Activated naive CD4-positive, alpha-beta T cell (primary cell): ENCODE measurements at places on chromosomes 6 and 20.

- no peak for DNase-seq
Measured at GRCh38 chr6:131377112-131377705, 195.8 kb upstream of the ARG1 start.

DNA sequence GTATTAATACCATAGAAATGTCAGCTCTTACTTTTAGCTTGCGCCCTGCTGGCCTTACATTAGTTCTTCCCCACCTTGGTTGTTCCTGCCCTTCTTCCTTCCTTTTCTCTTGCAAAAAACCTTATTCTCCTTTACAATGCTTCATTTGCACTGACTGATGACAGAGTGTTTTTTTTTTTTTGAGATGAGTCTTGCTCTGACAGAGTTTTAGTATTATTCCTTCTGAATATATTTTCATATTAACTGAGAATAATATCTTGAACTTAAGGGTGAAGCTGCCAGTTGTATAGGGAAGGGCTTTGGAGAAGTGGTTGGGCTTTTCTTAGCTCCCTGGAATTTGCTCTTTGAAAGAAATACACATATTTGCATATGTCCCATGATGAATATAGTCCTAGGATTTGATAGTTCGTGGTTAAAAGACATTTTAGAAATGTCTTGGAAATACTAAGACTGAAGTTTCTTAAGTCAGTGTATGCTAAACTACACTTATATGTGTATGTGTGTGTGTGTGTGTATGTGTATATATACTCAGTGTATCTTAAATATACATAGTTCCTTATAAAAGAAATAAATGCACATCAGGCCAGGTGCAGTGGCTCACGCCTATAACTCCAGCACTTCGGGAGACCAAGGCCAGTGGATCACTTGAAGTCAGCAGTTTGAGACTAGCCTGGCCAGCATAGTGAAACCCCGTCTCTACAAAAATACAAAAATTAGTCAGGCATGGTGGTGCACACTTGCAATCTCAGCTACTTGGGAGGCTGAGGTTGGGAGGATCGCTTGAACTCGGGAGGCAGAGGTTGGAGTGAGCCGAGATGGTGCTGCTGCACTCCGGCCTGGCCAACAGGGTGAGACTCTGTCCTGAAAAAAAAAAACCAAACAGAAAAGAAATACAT is 216.1 kb upstream of the MYLIP start:
- no peak for DNase-seq

- no peak for DNase-seq
Measured at GRCh38 chr20:24965065-24965919, 16.2 kb downstream of the CST7 start.

GRCh38 chr20:45944965-45945677 is 10.6 kb downstream of the PCIF1 start:
- DNase-seq = no peak

GRCh38 chr6:84625506-84625905 is 138.9 kb downstream of the TBX18 start:
- DNase-seq = no peak

- DNase-seq = no peak
Measured at GRCh38 chr6:157498817-157499216, 117.8 kb downstream of the ZDHHC14 start.

DNA sequence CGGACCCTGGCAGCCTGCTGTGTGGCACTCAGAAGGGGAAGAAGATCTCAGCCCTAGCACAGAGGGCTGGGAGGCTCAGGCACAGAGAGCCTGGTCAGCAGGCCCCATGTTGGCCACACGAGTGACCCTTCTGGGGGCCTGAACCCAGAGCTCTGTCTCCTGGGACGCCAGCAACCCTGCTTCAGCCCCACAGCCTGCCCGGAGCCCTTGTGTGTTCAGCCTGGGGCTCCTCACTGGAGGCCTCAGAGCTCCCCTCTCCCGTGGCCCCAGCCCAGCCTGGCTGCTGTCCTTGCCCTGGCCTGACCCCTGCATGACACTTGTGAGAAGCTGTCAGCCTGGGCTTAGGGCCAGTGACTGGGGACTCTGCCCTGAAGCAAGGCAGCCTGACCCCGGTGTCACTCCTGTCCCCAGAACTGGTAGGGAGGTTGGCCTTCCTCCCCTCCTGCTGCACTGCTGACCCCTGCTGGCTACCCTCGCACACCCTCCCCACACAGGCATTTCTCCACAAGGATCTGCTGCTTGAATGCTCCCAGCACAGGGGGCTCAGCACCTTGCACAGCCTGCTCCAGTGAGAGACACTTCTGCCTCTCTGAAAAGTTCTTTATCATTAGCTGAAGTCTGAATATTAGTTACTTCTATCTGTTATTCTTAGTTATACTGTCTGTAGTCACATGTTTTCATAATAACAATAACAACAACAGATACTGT is 15.4 kb upstream of the IP6K3 start:
- DNase-seq = peak; percentile 27

- no peak for DNase-seq
Measured at GRCh38 chr6:109194880-109195279, 99.6 kb downstream of the CEP57L1 start.

GRCh38 chr6:155014670-155015300 is 19.7 kb downstream of the TIAM2 start:
- no peak for DNase-seq

DNA sequence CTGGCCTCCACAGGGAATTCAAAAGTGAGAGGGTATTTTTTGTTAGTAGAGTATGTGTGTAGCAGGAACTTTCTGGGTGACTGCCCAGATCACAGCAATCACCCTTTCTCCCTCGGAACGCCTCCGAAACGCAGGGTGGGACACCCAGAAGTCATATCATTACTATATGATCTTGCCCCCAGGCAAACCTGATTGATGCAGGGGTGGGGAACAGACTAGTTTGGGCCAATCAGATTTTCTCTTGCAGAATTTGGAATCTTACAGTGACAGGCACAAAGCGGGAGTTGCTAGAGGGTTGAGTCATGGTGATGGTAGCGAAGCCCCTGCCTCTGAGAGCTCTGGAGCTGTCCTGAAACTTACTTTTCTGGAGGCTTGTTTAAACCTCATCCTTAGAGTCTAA is 16.5 kb upstream of the RPN2 start:
- DNase-seq = no peak

DNA sequence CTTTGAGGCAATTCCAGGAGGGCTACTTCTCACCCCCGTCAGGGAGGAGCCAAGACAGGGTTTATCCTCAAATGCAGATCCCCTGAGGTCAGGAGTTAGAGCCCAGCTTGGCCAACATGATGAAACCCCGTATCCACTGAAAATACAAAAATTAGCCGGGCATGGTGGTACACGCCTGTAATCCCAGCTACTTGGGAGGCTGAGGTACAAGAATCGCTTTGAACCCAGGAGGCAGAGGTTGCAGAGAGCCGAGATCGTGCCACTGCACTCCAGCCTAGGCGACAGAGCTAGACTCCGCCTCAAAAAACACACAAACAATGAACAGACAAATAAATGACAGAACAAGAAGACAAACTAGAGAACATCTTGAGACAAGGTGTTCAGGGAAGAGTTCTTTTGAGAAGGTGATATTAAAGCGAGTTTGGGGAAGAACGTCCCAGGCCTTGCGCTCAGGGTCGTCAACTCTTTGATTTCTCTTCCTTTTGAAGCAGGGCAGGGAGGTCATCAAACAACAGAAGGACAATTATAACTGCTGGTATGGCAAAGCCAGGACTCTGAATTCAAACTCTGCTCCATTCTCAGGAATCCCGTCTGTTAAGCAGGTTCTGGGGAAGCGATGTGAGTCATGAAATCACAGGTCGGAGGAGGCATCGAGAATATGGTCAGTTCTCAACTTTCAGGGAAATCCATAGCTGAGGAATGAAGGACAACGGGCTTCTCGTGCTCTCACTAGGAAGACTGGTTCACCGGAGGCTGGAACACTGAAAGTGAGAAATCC is 1.4 kb upstream of the RALY start:
- DNase-seq = no peak

GRCh38 chr20:19780261-19780660 is 22.2 kb downstream of the RIN2 start:
- no peak for DNase-seq

- DNase-seq = no peak
Measured at GRCh38 chr6:82740072-82740471, 325.6 kb downstream of the UBE3D start.

DNA sequence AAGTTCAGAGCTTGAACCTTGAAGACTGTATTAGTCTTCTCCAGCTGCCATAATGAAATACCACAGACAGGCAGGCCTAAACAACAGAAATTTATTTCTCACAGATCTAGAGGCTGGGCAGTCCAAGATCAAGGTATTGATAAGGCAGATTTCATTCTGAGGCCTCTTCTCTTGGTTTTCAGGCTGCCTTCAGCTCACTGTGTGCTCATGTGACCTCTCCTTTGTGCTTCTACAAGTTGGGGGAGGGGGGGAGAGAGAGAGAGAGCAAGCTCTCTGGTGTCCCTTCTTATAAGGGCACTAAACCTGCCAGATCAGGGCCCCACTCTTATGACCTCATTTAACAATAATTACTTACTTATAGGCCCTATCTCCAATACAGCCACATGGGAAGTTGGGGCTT is 102.6 kb upstream of the RSPO3 start:
- no peak for DNase-seq

DNA sequence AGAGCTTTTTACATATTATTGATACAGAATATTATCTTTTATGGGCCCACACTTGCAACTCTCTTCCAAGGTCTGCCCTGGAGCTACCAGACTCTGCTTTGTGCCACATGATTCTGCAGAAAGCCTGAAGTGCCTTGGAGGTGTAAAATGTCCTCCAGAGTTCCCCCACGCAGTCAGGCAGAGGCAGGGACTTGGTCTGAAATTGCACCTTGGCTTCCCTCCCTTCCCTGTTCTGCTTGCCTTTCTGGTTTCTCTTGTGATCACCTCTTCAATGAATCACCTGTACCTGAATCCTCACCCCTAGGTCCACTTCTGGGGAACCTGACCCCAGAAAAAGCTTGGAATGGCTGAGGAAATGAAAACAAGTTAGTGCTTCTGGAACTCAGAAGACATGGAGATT is 43.0 kb upstream of the TGM2 start:
- no peak for DNase-seq

- DNase-seq = no peak
Measured at GRCh38 chr6:23890543-23891227, 235.3 kb upstream of the NRSN1 start.

- no peak for DNase-seq
Measured at GRCh38 chr6:17281497-17282481, 628 bp downstream of the RBM24 start.

- no peak for DNase-seq
Measured at GRCh38 chr20:9440892-9441291, 73.5 kb upstream of the LAMP5 start.

DNA sequence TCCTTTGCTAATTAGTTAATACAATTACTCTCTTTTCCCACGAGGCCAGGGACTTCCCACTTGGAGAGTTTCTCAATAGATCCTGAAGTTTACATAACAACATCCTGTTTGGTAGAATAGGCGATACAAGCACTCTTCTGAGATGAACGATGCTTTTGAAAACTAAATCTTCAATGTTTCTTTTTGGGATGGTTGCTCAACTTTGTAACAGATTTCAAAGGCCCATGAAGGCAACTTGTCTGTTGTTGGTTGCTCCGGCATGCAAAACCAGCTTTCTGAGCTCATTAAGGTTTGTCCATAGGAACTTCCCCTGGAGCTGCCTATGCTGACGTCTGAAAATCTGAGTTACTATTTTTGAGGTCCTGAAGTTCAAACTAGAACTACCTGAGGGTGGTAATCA is 25.9 kb upstream of the ROS1 start:
- DNase-seq = no peak

- no peak for DNase-seq
Measured at GRCh38 chr6:139129284-139129683, 5.6 kb upstream of the HECA start.

GRCh38 chr6:83292900-83293843 is 100.0 kb downstream of the RWDD2A start:
- DNase-seq = no peak

GRCh38 chr6:153058909-153059308 is 56.4 kb upstream of the MTRF1L start:
- no peak for DNase-seq

- DNase-seq = no peak
Measured at GRCh38 chr6:106574741-106575458, 54.4 kb downstream of the RTN4IP1 start.

- DNase-seq = no peak
Measured at GRCh38 chr6:143743301-143744166, 65.8 kb downstream of the PHACTR2 start.

- DNase-seq = no peak
Measured at GRCh38 chr6:75170691-75171560, 34.9 kb downstream of the COL12A1 start.

- DNase-seq = no peak
Measured at GRCh38 chr20:17155401-17155800, 71.4 kb upstream of the PCSK2 start.

- no peak for DNase-seq
Measured at GRCh38 chr20:60964911-60965310, 287.1 kb upstream of the CDH4 start.

GRCh38 chr6:130152908-130153510 is 69.7 kb downstream of the SAMD3 start:
- no peak for DNase-seq

DNA sequence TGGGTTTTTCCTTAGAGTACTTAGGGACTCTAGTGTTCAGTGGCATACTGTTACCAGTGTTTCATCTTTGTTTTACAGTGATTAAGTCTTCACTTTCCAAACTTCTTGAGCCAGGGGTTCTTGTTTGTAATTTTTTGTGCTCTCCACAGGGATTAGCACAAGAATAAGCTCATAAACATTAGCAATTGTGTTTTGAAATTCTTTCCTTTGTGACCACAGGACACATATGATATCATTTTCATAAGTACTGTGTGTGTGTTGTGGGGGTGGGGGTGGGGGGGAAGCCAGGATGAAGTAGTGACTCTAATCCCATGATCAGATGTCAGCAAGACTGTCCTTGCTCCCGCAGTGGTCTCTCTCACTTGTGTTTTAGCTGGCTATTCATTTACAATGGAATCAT is 101.5 kb upstream of the SCP2D1 start:
- no peak for DNase-seq

DNA sequence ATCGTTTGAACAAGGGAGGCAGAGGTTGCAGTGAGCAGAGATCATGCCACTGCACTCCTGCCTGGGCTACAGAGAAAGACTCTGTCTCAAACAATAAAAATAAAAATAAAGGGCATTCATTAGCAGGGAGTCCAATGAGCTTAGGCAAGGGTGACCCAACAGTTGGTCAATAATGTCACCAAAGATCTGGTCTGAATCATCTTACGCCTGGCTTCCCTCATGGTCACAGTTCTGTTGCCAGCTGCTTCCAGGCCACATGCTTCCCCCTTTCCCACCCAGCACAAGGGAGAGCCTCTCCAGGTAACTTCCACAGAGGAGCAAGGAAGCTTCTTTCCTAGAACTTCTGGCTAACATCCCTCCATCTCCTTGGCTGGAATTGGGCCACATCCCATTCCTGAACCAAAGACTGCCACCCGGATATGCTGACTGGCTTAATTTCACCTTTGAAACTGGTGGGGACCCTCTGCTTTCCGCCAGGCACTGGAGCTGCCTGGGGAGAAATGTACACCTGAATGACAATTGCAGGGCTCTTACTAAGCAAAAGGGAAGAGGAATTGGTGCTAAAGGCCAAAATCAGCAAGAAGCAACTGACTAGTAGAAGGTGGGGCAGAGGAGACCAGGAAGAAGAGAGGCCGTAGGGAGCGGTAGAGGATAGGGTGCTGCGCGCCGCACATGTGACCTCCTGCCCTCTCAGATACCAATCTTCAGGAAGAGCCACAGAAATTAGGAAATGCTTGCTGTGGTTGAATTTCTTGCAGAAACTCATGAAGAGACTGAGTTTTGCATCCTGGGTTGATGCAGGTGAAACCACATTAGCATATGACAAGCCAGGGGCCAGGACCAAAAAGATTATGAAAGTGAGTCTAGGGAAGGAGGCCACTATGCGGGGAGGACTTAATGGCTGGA is 8.3 kb upstream of the SCML4 start:
- no peak for DNase-seq
